ENCODE measurements at places on chromosomes 3 and 15. TPM values are rescaled to one million over a fixed set of nuclear protein-coding genes. Genes with fewer than 3 reads are reported as not detected.

Gene CYP1A2
- total RNA-seq: not detected

Gene CX3CR1
- not detected for total RNA-seq

Gene PRTG
- total RNA-seq: 5.8 TPM

Gene CCR8
- total RNA-seq: not detected

All from cardiac atrium fibroblast (primary cell).